Activated CD8-positive, alpha-beta memory T cell treated with anti-CD3 and anti-CD28 coated beads for 1 hour (primary cell): ENCODE measurements at places on chromosomes 12 and 14.

- no peak for DNase-seq
Measured at GRCh38 chr14:51917193-51917592, 56.8 kb downstream of the GNG2 start.

DNA sequence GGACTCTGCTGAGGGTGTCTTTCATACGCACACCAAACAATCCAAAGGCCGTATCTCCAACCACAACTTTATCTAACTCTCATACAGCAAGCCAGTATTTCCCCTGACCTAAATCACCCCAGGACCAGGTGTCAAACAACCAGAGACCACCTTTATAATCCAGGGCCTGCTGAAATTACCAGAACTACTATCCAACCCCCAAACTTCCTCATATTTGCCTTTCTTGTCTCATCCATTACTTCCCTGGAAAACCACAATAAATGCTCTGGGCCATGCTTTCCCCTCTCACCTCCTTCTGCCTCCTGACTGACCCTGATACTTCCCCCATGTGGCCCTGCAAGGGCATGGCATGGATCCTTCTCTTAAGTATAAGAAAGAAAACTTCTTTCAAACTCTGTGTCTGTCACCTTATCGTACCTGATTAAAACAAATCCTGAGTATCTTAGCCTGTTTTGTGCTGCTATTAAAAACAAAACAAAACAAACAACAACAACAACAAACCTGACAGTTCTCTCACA lies 44.7 kb upstream of the CRACR2A start:
- DNase-seq, result no peak

- no peak for DNase-seq
Measured at GRCh38 chr12:18217966-18218365, 43.4 kb upstream of the PIK3C2G start.

DNA sequence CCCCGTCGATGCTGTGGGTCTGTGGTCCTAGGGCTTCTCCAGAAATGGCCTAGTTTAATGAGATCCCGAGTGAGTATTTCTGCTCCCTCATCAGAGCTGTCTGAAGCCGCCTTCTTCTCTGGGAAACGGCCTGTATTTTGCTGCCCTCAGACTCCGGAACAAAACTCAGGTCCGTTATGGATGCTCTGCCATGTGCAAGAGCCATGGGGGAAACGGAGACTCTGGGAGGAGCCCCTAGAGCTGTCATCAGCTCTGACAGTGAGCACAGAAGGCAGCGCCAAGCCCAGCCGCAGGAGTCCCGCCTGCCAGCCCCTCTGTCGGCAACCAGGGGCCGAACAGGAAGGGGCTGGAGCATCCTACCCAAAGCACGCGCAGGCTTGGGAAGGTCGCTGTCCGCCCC lies 192.4 kb upstream of the PRMT8 start:
- no peak for DNase-seq

- DNase-seq, result no peak
Measured at GRCh38 chr14:21923820-21924219, 250.2 kb upstream of the OR4E1 start.

DNA sequence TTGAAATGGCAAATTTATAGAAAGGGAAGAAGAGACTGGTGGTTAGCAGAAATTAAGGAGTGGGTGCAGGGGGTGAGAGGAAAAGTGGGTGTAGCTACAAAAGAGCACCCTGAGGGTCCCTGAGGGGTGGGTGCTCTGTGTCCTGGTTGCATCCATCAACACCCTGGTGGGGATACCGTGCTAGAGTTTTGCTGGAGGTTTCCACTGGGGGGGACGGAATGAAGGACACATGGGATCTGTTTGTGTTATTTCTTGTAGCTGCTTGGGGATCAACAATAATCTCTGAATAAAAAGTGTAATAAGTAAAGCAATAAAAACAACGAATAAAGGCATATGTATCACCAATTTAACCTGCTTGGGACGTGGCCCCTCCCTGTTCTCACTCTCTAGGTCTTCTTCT lies 175.3 kb downstream of the KIF26A start:
- DNase-seq, result no peak

DNA sequence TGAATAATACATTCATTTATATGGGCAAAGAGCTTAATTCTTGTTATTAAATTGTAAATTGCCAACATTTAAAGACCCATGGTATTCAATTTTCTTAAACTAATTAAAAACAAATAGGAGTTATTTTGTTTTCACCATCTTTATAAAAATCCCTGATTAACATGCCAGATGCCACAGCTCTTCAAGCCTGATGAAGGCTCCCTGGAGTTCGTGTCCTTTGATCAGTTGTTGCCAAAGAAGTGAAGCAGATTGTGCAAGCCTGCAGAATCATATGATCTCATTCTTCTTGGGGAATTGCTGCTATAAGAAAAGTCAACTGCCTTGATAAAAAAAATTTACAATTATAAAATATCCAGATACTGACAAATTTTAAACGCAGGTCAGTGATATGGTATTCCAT lies 288.3 kb upstream of the PPFIA2 start:
- DNase-seq, result no peak

DNA sequence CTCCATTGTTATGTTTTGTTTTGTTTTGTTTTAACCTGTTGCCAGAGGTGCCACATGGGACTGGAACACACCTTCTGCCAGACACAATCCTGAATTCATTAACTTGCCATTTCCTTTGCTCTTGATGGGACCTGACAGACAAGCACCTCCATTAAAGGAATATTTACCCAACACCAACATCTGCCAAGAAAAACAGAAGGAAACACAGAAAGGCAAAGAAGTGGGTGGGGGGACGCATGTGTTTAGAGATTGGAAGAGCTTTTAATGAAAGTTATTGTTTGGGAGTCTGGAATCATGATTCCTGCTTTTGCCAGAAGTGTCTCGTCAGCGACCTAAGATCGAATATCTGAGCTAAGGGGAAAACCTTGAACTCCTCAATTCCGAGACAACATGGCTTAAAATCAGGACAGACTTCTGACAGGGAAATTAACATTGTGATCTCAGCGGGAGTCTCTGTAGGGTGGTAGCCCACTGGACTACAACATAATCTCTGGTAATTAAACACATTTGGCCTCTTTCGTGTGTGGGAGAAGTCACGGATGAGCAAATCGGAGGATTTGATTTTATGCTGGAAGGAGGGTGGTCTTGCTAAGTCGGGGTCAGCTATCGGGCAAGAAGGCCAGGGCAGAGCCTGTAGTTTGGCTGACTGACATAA lies 210.4 kb upstream of the FAR2 start:
- no peak for DNase-seq

GRCh38 chr12:110689281-110690126 lies 589 bp upstream of the HVCN1 start:
- no peak for DNase-seq

- DNase-seq, result no peak
Measured at GRCh38 chr12:22366181-22366580, 31.7 kb upstream of the ST8SIA1 start.

DNA sequence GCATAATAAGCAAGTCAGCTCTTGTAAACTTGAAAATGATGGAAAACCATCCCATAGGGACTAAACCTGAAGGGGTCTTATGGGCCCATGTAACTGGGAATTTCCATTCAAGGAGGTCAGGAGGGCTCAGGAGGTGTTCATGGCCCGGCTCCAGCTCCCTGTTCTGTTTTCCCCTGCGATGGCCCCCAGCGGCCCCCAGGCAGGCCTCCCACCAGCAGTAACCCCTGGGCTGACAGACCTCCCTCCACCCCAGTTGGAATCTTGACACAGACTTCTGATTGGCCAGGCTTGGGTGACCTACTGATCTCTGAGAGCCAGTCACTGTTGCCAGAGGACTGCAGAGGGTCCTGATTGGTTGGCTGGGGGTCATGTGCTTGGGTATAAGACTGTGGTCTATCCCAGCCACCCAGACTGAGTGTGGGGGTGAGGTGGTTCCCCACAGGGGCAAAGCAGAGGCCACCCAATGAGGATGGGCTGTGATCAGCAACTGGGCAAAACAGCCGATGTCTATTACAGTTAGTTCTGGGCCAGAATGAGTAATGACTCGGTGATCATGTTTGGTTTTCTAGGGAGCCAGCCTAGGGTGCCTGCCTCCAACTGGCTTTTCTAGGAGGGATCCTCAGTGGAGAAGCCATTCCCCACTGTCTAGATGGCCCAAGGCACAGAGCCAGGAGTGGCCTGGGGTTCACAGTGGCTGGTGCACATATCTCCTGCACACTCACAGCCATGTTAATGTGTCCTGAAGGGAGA lies 27.0 kb downstream of the RHOF start:
- DNase-seq, result no peak

- no peak for DNase-seq
Measured at GRCh38 chr14:54686871-54687749, 120.2 kb downstream of the SAMD4A start.
